ENCODE measurements at places on chromosomes 5 and 9. TPM values are rescaled to one million over a fixed set of nuclear protein-coding genes. Genes with fewer than 3 reads are reported as not detected.

The ERAP2 gene
- 10.6 TPM for polyA plus RNA-seq

The COX7C gene
- 564 TPM for polyA plus RNA-seq

The C1QTNF2 gene
- polyA plus RNA-seq: 1.2 TPM

The MTAP gene
- polyA plus RNA-seq: 14.1 TPM

The PRELID2 gene
- 4.9 TPM for polyA plus RNA-seq

DNA sequence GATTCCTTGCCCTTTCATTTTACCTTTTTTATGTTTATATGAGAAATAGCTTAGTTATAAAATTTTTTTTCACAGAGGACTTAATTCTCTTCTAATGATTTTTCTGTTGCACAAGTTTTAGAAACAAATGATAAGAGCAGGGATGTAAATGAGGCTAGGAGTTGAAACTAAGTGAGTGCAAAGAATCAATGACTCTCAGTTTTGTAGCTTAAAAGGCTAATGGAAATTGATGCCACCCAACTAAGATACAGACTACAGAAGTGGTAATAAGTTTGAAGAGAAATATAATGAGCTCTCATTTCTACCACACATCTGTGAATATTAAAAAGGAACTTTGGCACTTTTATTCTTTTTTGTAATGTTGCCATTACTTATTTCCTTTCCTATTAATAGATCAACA is 105.1 kb downstream of the LURAP1L start:
- H3K27ac ChIP-seq: peak overlapping the region; percentile 13
- no peaks in the 10 kb centered on the region for H3K36me3 ChIP-seq

- peaks cover 22% of the 10 kb centered on the region for H3K36me3 ChIP-seq
- no peak overlapping the region for H3K27ac ChIP-seq
- peak; percentile 37 for DNase-seq
- H3K4me3 ChIP-seq: no peak overlapping the region
- H3K27me3 ChIP-seq: no peaks in the 10 kb centered on the region
Observed at GRCh38 chr5:98872674-98873073, 56.1 kb downstream of the CHD1 start.

GRCh38 chr5:765948-766631 is 18.4 kb downstream of the ZDHHC11B start:
- no peak overlapping the region for H3K27ac ChIP-seq
- H3K27me3 ChIP-seq: peaks cover 2% of the 10 kb centered on the region
- H3K4me1 ChIP-seq: no peaks in the 10 kb centered on the region
- no peaks in the 10 kb centered on the region for H3K36me3 ChIP-seq
- no peak overlapping the region for H3K4me3 ChIP-seq

DNA sequence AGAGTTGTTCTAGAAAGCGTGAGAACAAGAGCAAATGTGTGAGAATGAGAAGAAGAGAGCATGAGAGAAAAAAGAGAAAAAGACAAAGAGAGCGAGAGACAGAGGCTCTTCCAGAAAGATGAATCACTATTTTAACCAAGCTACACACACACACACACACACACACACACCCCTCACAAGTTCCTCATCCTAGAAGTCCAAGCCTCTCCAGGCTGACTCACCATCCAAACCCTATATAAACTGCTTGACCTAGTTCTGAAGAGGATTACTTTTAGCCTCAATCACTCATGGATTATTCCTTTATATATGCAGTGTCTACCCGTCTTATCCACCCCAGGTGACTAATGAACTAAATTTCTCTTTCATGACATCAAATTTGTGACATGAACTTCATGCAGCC is 37.6 kb downstream of the C9orf57 start:
- peak; percentile 85 for DNase-seq
- no peak overlapping the region for H3K27ac ChIP-seq
- H3K4me1 ChIP-seq: no peaks in the 10 kb centered on the region
- no peak overlapping the region for H3K4me3 ChIP-seq
- no peaks in the 10 kb centered on the region for H3K27me3 ChIP-seq
- H3K36me3 ChIP-seq: no peaks in the 10 kb centered on the region

GRCh38 chr5:158056130-158056825 is 197.3 kb upstream of the CLINT1 start:
- peaks cover 3% of the 10 kb centered on the region for H3K4me1 ChIP-seq
- no peaks in the 10 kb centered on the region for H3K36me3 ChIP-seq
- no peaks in the 10 kb centered on the region for H3K27me3 ChIP-seq
- peak; percentile 21 for DNase-seq
- H3K27ac ChIP-seq: no peak overlapping the region
